ENCODE measurements at places on chromosomes 11 and 22.

DNA sequence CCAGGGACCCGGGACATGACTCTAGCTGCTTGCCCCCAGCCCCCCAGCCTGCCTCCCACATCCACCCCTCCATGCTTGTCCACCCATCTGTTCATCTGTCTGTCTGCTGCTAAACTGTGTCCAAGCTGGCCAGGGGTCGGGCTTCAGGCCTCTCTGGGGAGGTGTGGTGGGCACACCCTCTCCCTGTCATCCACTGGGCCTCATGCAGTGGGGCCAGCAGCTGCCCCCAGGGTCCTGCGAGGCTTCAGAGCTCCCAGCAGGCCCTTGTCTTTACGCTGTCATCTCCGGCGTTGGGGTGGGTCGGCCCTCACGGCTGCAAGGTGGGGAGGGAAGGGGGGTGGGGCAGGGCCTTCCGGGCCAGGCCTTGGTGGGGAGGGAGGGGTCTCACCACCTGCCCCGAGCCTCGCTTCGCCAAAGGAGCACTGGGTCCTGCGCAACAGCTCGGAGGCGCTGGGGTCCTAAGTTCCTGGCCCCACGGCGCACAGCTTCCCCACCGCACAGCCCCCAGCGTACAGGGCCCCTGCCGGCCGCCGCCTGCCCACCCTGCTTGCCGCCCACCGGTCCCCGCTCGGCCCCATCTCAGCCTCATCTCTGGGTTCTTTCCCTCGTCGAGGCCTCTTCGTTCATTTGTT, 26.7 kb downstream of the MOB2 start:
- DNase-seq: no peak

GRCh38 chr22:46087816-46088277, 62.5 kb upstream of the PPARA start:
- DNase-seq: no peak

DNA sequence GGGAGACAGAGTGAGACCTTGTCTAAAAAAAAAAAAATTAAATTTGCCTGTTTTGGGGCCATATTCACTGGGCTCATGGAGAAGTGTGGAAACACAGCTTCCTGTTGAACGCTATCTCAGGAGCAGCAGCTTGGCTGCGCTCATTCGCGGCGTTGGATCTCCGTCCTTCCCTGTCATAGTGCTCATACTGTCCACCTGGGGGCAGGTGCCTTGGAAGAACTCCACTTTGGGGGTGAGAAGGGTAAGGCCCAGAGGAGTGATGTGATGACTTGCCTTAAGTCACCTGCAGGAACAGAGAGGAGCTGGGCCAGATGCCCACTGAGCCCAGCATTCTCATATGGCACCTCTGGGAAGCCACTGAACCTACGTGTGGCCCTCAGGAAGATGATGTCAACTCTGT, 82.8 kb downstream of the CABIN1 start:
- DNase-seq: no peak

- no peak for DNase-seq
Observed at GRCh38 chr22:17931400-17931825, 92.9 kb downstream of the MICAL3 start.

DNA sequence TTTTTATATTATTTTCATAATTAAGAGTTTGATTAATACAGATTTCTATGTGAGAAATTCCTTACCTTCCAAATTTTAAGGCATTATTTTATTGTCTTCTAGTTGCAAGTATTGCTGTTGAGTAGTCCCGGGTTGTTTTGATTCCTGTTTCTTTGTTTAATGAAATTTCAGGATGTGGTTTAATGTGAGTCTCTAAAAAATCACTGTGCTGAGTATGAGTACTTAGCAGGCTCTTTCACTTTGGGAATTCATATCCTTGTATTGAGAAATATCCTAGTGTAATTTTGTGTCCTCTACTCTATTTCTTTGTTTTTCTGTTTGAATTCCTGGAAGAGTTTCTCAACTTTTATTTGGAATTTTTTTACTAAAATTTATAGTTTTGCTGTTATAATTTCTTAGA, 113.2 kb downstream of the TMEM135 start:
- DNase-seq: no peak

- DNase-seq: no peak
Observed at GRCh38 chr11:103714246-103714645, 322.2 kb upstream of the DDI1 start.

- DNase-seq: peak; percentile 85
Observed at GRCh38 chr22:39090426-39091064, 6.5 kb upstream of the APOBEC3H start.

Data from stimulated activated CD8-positive, alpha-beta memory T cell treated with anti-CD3 and anti-CD28 coated beads, Interleukin-2, amount 100 ng/mL, for 48 hours (primary cell).